ENCODE measurements at places on chromosomes 2 and 18.

GRCh38 chr2:54360055-54360792, 95.9 kb upstream of the SPTBN1 start:
- DNase-seq, result no peak

DNA sequence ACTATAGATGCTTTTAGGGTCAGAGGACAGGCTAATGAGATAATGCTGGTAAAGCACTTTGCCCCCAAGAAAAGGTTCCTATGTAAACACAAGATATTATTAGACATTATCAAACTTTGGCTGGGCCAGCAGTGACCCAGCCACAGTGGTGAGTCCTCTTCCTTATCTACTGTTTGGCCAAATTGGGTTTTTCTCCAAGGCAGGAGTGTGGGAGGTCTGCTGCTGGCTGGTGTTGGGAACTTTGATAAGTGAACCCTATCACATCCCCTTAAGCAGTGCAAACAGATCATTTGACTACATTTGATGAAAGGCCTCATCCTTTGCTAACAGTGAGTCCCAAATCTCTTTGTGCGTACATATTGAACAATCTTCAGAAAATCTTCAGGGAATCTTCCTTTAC, 16.2 kb downstream of the FZD7 start:
- DNase-seq, result no peak

DNA sequence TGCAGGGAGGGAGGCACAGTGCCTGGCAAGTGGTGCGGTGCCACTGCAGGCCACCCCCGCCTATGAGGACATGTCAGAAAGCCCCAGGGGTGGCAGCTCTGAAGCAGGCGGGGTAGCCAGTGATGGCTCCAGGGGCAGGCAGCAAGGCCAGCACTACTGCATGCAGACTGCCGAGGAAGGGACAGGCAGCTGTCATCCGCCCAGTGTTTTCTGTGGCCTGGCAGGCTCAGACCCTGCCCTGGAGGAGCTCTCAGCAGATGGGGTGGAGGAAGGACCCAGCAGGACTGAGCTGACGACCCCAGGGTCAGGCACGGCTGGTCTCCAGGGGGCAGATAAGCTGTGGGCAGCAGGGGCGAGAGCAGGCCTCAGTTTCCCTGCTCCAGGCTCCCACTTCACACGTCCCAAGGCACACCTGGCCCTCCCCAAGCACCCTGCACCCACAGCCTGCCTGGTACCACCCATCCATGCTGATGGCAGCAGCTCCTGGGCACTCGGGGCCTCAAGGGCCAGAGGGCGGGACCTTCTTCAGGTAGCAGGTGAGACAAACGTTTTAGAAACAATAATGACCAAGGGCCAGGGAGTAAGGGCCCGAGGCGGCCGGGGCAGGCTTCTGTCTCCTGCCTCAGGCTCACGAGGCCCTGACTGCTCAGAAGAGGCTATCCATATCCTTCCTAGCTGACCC, 48.5 kb downstream of the HS6ST1 start:
- DNase-seq, result no peak

- no peak for DNase-seq
Measured at GRCh38 chr18:28045880-28046279, 131.1 kb downstream of the CDH2 start.

- no peak for DNase-seq
Measured at GRCh38 chr18:32391126-32391525, 79.6 kb downstream of the GAREM1 start.

DNA sequence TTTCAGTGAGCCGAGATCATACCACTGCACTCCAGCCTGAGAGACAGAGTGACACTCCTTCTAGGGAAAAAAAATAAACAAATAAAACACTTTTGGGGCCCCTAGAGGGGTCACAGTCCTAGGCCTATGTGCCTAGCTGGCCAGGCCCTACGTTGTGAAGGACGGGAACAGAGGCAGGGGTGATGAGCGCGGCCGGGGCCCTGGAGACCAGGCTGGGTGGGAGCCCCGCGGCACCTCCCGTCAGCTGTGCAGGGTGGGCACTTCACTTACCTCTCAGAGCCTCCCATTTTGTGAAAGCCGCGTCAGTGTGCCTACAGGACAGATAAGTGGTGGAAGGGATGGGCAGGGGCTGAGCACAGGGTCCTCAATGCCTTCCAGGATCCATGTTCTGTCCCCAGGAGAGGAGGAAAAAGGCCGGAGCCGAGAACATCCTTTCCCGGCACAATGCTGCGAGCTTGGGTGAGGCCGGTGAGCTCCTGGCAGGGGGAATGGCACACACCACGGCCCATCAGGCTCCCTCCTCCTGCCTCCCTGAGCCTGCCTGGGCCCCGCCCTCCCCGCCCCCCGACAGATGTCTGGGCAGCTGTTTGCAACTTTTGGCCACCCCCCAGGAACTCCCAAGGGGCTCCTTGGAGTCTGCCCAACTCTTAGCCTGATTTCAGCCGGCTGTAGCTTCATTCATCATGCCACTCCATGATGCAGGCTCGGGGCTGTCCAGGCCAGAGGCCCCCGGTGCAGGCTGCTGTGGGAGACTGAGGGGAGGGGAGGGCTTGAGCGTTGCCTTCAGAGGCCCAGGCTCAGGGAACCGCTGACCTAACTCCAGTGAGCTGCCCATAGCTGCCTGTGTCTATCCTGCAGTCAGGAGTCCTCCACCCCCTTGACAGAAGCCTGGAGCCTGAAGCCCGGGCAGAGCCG, 196.5 kb downstream of the TFCP2L1 start:
- no peak for DNase-seq

- DNase-seq, result no peak
Measured at GRCh38 chr2:188577231-188577630, 285.6 kb downstream of the GULP1 start.

- no peak for DNase-seq
Measured at GRCh38 chr2:15059870-15060512, 427.5 kb downstream of the LRATD1 start.

GRCh38 chr2:48346124-48346536, 183.8 kb upstream of the STON1 start:
- DNase-seq, result peak; percentile 58

GRCh38 chr2:19127616-19128015, 230.8 kb downstream of the OSR1 start:
- no peak for DNase-seq

DNA sequence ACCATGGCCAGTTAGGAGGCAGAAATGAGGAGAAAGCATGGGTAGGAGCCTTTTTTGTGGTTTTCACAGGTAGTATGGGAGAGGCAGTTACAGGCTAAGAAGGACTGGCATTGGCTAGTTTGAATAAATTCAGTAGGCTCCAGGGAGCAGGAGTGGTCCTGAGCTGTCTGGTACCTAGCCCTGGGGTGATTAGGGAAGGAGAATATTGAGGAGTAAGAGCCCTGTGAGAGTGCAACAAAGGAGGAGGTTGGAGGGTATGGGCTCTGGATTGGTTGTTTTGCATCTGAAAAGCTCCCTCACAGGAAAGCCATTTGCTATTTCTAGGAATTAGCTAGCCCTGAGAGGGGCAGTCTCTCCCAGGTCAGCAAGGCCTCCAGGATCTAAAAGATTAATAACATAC, 13.3 kb upstream of the TCF7L1 start:
- DNase-seq, result no peak

DNA sequence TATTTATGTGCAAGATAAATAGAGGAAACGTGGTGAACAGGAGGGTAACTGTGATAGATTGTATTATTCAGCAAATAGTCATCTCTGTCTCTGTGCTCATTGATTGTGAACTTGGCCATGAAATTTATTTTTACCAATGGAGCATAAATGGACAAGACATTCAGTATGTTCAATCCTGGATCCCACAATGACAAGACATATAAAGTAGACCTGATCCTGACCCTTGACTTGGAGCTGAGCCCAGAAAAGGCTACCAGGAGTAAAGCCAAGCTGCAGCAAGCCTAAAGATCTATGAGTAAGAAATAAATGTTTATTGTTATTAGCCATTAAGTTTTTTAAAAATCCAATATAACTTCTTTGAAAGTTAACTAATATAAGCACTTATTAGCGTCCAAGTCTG, 531.2 kb downstream of the PIK3C3 start:
- DNase-seq, result no peak

DNA sequence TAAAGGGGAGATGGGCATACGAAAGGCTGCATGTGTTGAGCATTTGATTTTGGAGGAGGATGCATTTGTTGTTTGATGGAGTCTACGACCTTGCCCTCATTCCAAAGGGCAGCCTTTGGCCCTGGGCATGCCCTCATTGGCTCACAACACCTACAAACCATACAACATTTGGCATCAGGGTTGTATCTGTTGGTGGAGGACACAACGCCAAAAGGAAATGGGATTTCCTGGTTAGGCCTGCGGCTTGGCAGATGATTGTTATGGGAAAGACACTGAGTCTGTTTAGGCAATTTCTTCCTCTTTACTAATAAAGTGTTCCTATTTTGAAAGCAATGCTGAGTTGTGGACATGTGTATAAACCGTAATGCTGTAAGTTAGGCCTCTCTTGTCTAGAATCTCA, 246.9 kb downstream of the LDLRAD4 start:
- DNase-seq, result no peak

DNA sequence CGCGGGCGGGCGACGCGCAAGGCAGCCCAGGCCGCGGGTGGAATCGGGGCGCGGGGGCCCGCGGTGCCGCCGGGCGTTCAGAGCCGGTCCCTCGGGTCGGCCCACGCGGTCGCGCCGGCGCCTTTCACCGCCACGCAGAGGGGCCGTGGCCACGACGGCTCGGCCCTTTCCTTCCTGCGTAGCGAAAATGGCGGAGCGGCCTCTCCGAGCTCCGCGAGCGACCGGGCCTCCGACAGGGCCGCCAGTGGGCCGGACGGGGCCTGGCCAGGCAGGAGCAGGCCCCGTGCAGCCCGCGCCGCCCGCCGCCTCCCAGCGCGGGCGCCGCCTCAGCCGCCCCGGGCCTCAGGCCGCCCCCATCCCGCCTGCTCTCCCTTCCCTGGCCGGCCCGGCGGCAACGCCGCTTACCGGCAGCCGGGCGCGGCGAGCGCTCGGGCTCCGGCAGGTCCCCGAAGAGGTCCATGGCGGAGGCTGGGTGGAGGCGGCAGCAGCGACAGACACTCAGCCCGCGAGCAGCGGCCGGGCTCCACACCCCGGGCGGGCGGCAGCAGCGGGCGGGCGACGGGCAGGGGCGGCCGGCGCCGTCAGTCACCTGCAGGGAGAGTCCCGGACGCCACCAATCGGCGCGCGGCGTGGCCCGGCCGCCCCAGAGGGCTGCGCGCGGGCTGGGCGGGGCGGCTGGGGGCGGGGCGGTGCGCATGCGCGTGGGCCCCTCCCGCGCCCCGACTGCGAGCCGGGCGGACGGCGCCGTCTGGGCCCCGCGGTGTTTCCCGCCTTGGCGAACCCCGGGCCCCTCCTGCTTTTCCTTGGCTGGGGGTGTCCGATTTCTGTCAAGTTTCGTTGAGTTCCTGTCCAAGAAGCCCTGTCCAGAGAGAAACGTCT, at the start of gene ILKAP:
TSS of gene ILKAP (minus strand) at position 602 of the 879 bp plus-strand sequence. CDS start at position 460, 142 bp downstream.
- no peak for DNase-seq

DNA sequence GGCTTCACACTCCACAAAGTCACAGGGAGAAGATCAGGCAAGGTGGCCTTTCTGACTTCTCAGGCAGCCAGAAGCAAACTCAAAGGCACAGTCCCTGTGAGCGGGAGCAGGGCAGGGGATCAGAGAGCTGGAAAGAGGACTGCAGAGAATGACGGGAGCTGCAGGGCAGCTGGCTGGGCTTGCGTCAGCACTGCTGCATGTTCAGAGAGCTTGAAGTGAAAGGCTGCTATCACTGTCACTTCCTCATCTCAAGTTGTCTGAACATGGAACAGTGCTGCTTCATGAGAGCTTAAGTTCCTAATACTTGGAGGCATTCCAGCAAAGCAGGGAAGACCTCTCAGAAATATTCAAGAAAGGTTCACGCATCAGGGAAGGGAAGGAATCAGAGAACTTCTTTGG, 20.4 kb downstream of the TGFBRAP1 start:
- DNase-seq, result no peak

GRCh38 chr18:79544386-79544963, 135.1 kb upstream of the CTDP1 start:
- DNase-seq, result no peak

- DNase-seq, result no peak
Measured at GRCh38 chr2:140882671-140883620, 1247.9 kb downstream of the LRP1B start.

DNA sequence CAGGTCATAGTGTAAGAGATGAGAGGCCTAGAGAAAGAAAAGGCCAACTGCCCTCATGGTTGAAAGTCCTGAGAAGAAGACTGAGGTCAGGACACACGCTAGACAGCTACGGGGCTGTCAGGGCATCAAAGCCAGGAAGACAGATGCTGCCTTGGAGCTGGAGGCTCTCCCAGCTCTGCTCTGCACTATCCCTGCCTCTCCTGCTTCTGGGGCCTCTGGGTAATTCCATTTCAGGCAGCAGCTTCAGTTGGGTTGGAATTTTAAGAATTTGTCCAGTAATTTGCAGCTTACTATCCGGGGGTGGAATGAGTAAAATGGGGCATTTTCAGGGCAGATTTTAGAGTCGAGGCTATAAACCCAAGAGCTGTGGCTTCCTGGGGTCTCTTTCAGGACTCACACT, 76.2 kb upstream of the CTAGE1 start:
- DNase-seq, result no peak

DNA sequence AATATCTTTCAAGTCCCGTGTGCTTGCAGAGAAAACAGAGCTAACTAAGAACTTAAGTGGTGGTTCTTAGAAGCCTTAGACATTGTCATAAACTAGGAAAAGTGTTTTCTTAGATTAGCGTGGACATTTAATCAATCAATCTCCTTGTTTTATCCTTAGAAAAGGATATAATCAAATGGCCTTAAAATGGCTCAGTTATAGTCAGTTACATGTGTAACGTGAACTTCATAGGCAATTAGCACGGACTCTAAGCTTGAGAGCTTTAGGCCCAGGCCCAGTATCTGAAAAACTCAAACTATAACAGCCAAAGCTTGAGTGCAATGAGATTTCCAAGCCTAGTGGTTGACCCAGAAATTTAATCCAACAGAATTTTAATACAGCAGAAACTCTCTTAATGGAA, 43.5 kb upstream of the SP3 start:
- DNase-seq, result no peak

GRCh38 chr2:158539176-158540005, 82.6 kb downstream of the PKP4 start:
- peak; percentile 30 for DNase-seq

DNA sequence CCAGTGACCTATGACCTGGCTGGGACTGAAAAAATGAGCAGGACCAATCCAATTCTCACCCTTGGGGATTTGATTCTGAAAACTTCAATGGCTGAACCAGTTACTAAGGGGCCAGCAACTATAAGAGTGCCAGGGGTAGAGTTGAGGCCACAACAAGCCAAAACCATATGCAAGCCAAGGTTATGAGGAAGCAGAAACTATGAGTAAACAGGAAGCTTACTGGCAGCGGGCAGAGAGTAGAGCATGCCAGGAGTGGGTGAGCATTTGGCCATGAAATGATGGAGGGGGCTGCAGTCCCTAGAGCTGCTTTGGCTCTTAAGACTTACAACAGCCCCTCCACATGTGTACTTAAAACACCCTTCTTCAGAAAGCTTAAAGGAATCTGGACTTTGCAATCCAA, 82.4 kb downstream of the RBMS1 start:
- no peak for DNase-seq

- no peak for DNase-seq
Measured at GRCh38 chr18:69737851-69738250, 209.8 kb downstream of the CD226 start.

- no peak for DNase-seq
Measured at GRCh38 chr2:237670641-237671040, 43.3 kb downstream of the LRRFIP1 start.

GRCh38 chr18:79399275-79400081, 3.7 kb downstream of the NFATC1 start:
- DNase-seq, result no peak
